ENCODE measurements at places on chromosomes 1 and 21. TPM values are rescaled to one million over a fixed set of nuclear protein-coding genes. Genes with fewer than 3 reads are reported as not detected.

The SEMA4A gene
- not detected for total RNA-seq

The LCE1D gene
- total RNA-seq, result not detected

The OLFM3 gene
- total RNA-seq, result not detected

The ADAM30 gene
- total RNA-seq, result not detected

The BMP8A gene
- total RNA-seq, result 8.3 TPM

All from uterus (tissue), 4 donors.